ENCODE measurements at places on chromosomes 4 and X.

DNA sequence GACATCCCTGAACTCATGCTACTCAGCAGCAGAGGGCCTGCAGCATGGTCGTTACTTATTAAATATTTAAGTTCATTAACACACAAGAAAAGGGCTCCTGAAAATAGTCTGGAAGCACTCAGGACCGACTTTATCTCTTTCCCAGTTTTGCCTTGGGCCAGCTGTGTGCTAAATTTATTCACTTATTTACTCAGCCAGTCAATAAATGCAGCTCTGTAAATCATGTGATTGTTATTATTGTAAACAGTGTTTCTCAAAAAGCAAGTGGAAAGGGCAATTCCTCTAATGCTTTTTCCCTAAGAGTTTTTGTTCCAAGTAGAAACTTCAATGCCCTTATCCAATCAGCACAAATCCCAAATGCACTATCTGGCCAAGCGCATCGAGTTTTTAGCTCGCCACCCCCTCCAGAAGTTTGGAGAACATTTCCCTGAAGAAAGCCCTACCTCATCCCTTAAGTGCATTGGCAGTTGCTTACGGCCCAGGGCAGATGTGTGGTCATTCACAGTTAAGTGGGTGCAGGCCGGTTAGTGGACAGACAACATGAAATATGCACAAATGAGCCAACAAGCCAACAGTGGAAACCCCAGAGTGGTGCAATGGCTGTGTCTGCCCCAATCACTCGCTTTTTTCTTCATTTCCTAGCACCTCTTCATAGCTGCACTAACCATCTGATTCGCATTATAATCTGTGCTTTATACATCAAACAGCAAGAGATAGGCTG, 125.8 kb downstream of the SMIM20 start:
- DNase-seq = no peak

GRCh38 chr4:118348886-118349285, 3.9 kb downstream of the PRSS12 start:
- DNase-seq = no peak

DNA sequence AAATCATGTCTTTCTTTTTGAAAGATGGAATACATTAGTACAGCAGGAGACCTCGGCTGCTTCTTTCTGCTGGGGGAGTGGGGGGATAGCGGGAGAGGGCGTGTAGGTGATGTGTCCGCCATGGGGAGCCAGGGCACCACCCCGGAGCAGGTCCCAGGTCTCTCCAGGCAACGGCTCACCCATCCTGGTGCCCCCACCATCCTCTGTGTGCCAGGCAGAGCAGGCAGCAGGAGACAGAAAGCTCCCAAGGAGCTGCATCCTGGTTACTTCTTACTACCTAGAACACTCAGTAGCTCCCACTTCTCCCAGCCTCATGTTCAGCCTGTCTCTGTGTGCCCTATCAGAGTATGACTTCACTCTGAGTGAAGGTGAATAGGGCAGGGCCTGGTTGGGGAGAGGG, 23.6 kb downstream of the TNIP2 start:
- DNase-seq = no peak

- no peak for DNase-seq
These were observed 7.9 kb upstream of the MSANTD1 start for GRCh38 chr4:3240936-3241522.

GRCh38 chr4:7564242-7564641, 129.5 kb upstream of the PSAPL1 start:
- no peak for DNase-seq

DNA sequence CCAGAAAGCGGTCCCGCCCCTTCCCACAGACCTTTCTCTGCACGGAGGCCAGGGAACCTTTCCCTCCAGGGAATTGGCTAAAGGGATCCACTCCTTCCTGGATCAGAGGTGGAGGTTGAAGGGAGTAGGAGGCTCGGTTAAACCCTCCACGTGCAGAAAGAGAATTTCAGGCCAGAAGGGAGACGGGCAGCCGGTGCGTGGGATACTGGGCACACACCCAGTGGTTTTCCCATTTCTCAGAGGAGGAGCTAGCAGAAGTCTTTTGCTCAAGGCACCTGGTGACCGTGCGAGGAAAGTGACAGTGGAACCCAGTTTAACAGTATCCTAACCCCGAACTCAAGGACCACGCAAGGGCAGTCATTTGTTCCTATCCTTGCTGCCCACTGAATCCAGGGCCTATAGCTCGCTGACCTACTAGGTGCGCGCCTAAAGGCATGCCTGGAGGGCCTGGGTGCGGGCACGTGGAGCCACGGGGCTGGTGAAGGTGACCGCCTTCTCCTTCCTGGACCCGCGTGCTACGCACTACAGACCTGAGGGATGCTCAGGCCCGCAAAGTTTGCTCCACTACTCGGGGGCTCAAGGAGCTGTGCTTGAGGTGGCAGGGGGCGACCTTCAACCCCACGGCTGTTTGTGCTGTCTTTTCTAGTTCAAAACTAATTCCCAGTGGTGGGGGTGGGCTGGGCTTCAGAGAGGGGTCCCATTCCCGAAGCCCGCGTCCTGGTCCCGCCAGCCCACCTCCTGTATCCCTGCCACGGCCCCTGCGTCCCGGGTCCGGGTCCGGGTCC, 587 bp upstream of the AFF2 start:
- DNase-seq = no peak

DNA sequence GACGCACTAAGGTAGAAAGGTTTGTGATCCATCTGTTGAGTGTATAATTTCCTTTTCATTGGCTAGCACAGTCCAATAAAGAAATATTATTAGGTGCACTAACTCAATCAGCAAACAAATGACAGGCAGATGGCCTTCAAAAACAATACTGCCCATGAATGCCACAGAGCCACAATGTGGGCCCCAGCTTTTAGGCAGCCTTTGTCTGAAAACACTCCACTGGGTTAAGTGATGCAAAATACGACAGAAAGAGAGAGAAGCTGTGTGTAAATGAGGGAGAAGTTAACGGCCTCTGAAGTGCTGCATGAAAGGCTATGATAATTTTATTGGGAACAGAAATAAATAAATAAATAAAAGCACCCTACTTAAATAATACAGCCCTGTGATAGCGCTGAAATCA, 274.6 kb downstream of the NKX6-1 start:
- no peak for DNase-seq

- DNase-seq = no peak
These were observed 231.1 kb downstream of the SLC39A8 start for GRCh38 chr4:102114118-102114630.

DNA sequence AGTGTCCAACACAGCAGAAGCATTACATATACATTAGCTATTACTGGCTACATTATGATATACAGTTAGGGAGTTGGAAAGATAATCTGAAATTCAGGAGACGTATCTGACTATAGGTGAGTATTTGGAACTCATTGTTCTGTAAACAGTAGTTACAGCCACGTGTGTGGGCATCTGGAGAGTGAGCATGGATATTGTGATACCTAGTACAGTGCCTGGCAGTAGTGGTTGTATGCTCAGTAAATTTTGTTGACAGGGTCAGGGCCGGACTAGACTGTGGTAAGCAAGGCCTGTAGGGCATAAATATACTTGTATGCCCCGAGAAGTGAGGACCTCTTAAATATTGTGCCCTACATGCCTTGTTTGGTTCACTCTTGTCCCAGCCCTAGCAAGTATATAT, 2.9 kb downstream of the F9 start:
- no peak for DNase-seq

- DNase-seq = no peak
These were observed 242.4 kb downstream of the FRAS1 start for GRCh38 chr4:78299565-78299972.

All from GM19239 (cell line).